ENCODE measurements at places on chromosomes 16 and 17. TPM values are rescaled to one million over a fixed set of nuclear protein-coding genes. Genes with fewer than 3 reads are reported as not detected.

The FGF11 gene
- 12.4 TPM for total RNA-seq

The CDH8 gene
- total RNA-seq = 2.6 TPM

The VAT1L gene
- not detected for total RNA-seq

The EPN3 gene
- 10.9 TPM for total RNA-seq

The TSPOAP1 gene
- 0.26 TPM for total RNA-seq

The SOX15 gene
- 41.7 TPM for total RNA-seq

The HSD17B2 gene
- 63.7 TPM for total RNA-seq

The LCMT1 gene
- total RNA-seq = 32.1 TPM

The OTOP2 gene
- under 0.01 TPM for total RNA-seq

The ARL4D gene
- total RNA-seq = 90.3 TPM

The PERCC1 gene
- total RNA-seq = not detected
